ENCODE measurements at places on chromosomes 7 and 10.

DNA sequence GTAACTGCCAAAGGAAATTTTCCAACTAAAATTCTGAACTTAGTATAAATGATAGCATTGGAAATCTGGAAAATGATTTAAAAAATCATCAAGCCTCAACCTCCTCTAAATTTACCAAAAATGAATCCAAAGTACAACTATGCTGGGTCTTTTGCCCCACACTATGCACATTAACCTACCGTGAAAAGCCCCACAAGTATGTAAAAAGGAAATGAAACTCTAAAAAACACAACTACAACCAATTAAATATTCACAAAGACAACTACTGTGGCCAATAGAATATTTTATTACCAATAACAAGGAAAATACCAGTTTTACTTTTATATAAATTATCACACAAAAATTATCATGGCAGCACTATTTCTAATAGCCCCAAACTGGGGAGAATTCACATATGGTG lies 19.3 kb downstream of the EIF3A start:
- DNase-seq = no peak

GRCh38 chr7:36279200-36279925 lies 110.3 kb upstream of the ANLN start:
- no peak for DNase-seq

DNA sequence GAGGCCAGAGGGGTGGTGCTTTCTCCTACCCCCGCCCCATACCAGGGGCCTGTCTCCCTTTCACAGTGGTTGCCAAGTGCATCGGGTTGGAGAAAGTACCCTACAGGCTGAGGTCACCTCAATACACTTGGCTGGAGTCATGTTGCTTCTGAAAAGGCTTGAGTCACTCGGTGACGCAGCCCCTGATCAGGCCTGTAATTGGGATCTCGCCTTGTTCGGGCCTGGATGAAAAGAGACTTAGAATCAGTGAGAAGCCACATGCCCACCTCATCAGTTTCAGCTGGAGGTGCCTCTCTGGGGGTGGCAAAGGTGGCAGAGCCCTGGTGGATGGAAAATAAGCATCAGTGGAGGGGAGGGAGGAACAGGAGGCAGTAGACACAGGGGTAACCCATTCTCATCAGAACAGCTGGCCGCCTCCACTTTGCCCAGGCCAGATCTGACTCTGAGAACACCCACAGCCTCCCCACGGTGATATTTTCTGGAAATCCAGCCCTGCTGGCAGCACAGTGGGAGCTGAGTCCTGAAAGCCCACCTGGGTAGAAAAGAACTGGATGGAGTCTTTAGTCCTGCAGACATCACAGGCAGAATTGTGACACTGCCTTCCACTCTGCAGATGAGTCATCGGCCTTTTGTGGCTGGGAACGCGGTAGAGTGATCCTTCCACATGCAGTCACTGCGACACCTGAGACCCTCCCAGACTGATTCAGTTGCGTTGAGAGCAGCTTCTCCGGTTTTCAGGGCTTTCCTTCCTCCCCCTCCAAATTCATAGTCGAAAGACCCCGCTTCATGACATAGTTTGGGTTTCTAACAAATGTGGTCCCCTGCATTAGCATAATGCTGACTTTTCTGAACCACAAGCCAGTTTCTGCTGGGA lies 108.0 kb downstream of the GRK5 start:
- DNase-seq = peak; percentile 81

GRCh38 chr10:126930131-126930882 lies 25.1 kb downstream of the DOCK1 start:
- no peak for DNase-seq
